Hepatic stellate cell (primary cell): ENCODE measurements at places on chromosomes 6 and 20.

- no peak for DNase-seq
These were observed 12.0 kb upstream of the ABRACL start for GRCh38 chr6:139016337-139017213.

DNA sequence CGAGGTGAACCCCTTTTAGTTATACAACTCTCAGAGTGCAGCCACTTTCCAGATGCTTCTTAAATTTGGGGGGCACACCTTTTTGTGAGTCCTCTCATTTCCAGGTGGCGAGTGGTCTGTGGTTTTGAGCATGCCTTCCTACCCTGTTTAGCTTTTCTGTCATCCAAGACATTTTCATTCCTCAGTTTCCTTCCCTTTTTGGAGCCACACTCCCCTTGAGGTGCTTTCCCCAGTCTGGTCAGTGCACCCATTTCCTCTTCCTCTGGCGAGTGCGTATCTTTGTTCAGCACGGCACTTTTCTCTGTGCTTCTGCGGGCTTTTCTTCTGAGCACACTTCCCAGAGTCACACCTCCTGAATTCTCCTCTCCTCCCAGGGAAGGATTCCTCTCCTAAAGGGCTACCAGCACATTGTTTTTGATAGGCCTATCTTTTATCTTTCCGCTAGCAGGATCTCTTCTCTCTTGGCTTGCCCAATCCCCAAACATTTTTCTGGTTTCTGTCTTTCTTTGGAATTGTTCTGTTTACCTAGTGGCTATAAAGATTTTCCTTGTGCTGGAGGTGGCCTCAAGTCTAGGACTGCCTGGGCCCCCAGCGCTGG lies 1.4 kb downstream of the PHF20 start:
- no peak for DNase-seq

GRCh38 chr6:148867862-148868261 lies 121.0 kb downstream of the UST start:
- DNase-seq = no peak

DNA sequence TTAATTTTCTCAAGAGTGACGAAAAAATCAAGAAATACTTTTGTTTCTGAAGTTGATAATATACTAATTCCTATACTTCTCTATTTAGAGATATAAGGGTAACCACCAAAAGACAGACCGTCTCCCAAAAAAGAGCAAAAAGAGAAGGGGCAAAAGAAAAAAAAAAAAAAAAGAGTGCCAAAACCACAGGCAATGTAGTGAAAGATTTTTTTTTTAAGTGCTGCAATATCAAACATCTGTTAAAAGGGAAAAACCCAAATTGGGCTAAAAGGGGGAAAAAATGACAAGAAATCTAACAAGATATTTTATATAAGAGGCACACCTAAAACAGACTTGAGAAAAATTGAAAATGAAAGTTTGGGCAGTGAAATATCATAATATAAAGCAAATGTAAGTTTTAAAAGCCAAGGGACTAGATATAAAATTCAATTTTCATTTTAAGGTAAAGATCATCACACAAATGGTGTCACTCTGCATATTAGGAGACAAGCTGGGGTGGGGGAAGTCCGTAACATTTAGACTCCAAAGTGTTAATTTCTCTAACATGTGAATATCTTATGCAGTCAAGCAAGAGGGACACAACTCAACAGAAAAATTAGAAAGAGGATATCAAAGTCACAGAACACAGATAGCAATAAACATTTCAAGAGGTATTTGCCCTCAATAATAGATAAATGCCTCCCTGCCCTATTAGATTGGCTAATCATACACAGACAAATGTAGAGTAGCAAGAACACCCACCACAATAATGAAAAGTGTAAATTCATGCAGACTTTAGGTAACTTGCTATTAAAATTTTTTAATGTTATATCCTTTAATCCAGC lies 9.1 kb downstream of the C6orf52 start:
- no peak for DNase-seq

DNA sequence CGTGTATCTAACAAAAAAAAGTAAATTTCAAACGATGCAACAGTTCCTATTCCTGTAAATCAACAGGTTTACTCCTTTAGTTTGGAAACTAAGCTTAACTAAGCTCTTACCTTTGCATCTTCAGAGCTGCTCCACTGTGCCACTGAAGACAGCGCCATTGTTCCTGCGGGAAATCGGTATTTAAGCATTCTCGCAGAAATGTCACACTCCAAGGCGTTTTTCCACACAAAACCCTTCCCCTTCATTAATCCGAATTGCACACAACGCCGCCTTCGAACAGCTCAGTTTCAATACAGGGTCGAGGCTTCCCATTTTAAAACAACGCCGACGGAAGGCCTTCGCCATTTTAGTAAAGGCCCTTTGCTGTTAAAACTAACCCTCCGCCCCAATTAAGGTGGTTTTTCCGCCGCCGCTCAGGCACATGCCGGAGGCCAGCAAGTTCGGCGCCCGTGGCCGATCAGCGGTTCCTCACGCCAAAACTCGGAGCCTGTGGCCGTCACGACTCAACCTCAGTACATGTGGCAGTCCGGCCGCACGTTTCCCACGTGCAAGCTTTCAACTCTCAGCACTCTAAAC lies 35.4 kb upstream of the SYNCRIP start:
- no peak for DNase-seq

DNA sequence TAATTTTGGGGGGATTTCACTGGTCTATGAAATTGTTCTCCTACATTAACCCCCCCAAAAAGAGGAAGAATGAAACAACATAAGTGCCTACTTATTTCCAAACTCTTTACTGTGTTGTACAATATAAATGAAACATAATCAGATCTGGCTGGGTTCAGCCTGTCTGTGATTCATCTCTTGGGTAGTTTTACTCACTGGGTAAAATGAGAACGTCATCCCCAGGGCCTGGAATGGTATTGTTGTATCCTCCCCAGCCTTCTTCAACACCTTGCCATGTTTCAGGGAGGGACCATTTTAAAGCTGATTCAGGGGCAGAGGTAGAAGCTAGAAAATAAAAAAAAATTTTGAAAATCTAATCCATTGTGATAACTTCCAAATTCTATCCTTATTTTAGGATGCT lies 256.7 kb downstream of the PKHD1 start:
- DNase-seq = no peak

DNA sequence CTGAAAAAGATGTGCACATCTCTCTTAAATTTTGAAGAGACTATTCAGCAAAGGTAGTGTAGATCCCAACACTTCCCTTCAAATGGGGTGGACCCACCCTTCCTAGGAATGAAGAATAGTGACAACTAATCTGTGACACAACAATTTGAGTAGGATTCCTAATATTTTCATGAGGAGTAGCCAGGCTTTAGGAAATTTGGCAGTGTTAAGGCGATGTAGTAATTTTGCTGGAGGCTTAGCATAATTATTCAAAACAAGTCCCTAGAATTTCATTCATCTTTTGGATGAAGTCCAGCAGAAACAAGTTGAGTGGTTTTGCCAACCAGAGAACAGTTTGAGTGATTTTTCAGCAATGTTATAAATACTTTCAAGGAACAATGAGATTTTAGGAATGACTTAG lies 52.4 kb downstream of the ELOVL4 start:
- DNase-seq = no peak

DNA sequence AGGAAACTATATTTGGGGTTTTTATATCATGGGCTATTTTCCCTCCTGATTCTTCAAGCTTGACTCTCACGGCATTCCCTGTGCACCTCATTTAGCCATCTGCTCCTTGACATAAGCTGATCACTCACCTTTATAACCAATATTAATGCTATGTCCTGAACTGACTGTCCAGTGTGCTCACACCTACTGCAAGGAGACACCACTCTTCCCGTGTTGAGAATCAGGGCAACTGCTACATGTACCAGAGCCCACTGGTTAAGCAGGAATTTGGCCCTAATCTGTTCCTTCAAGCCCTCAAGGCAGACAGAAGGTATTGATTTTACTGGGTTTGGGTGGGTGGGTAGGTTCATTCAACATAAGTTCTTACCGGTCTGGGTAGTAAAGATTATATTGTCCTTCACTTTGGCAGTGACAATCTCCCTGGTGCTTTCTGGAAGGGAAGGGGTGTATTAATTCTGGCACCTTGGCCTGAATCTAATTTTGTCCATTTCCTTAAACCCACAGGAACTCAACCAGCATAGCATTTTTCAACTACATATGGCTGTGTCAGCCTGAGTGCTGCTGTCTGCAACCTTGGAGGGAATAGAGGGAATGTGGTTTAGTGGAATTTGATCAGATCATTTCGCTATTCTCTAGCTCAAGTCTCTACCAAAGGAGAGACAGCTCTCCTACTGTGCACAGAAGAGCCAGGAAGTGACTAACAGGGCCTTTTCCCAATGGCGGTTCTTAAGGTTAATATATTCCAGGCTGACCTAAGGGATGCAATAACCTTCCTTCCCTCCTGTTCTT lies 293.2 kb downstream of the BTBD9 start:
- peak; percentile 61 for DNase-seq

DNA sequence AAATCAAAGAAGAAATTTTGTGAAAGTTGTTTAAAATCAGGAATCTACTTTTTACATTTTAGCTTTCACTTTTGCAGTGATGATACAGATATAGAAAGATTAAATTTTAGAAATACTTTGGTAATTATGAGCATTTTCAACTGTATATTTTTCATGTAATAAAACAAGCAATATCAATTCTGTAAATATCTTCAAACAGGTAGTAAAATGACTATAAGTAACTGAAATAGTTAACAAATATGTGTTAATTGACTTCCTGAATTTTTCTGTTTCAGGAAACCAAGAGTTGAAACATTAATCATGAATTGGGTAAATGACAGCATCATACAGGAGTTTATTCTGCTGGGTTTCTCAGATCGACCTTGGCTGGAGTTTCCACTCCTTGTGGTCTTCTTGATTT lies at the start of gene OR2B6:
Gene OR2B6, plus strand, starts transcription at position 301 of the 400 bp plus-strand sequence. Its CDS starts 0 bp downstream, at position 301.
- no peak for DNase-seq

GRCh38 chr6:100622907-100623692 lies 158.4 kb upstream of the SIM1 start:
- DNase-seq = no peak

DNA sequence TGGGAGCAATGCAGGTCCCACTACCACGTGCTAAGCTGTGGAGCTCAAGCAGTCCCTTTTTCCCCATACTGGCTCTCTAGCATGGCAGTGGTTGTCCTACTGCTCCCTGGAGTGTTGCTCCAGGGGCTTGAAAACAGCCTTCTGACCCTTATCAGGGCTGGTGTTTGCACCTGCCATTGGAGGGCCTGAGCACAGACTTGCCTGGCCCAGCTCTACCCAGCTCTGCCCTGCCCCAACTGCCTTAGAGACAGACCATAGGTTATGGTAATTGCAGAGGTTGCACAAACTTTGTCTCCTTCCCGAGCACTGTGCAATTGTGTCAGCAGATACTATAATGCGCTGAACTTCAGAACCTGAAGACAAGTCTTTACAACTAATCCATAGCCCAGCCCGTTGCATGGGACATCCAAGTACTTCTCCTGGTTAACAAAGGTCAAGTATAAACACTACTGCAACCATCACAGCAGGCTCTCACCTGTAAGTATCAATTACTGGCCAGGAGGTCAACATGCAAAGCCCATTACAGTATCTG lies 58.7 kb downstream of the PDSS2 start:
- DNase-seq = no peak

DNA sequence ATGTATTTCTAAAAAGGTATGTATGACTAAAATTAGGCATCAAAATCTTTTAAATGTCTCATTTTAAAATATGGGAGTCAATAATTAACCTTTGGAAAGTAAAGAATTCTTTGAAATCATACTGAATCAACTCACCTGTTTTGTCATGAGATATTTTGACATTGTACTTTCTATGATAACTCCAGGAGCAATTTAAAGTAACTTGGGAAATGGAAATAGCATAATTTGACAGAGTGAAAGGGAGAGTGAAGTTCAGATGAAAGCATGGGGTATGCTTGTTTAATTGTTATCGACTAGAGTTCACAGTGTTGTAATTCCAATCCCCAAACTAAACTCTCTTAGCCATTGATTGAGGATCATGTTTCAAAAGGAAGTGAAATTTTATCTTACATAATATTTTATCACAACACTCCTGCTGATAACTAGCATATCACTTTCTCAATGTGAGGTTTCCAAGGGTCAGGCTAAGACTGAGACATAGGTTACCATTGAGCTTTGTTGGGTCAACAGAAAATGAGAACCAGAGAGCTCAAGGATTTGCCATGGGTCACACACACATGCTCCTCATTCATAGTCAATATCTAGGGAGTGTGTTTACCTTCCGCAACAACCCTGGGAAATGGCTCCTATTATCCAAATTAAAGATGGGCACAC lies 2.3 kb downstream of the GSTA1 start:
- DNase-seq = no peak
